Mesothelial cell of epicardium (in vitro differentiated cells): ENCODE measurements at places on chromosomes 11 and 22.

DNA sequence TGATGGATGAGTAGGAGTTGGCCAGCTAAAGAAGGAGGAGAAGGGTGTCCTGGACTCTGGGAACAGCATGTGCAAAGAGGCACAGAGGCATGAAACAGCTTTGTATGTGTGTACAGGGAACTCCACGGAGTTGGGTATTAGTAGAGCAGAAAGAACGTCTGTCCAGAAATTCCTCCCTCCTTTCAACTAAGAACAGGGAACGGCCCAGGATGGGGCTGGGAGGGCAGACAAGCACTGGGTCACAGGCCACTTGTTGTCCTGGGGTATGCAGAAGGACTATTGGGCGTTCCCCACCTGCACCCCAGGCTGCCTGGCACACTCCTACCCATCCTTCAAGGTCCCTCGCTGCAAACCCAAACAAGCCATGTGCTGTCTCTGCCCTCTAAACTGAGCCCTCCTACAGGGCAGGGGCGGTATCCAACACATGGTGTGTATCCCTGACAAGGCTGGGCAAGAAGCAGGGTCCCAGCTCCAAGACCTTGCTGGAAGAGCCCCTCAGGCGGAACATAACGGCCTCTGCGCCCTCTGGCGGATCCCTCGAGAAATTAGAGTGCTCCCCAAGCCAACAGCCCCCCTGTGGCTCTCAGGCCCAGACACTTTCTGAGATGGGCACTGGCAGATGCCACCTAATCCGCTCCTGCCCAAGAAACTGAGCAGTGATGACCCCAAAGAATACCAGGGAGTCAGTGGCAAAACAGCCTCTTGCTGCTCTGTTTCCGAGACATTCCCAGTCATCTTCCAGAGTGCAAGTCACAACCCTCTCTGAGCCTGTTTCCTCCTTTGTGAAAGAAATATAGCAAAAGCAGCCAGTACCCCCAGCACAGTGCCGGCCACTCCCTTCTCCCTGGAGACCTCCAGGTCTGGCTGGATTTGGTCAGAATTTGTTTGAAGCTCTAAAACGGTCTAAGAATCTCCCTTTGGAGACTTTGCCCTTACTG is 1.6 kb upstream of the ELFN2 start:
- peak; percentile 76 for DNase-seq

DNA sequence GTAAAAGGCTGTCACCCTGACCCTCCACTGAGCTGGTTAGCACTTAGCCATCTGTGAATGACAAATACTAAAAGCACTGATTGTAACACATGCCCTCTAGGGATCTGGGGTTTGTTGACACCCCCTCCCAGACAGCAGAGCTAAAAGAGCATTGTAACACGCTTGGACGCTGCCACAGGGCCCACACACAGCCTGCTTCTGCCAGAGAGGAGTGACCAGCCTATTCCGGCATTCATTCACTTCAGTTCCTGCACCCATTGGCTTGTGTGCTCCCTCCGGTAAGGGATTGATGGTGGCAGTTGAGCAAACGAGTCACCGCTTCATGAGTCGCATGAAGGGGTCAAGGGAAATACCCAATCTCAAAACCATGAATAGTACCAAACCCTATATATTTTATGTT is 15.8 kb downstream of the OR10D3 start:
- no peak for DNase-seq

GRCh38 chr11:107810875-107811274 is 47.7 kb downstream of the SLC35F2 start:
- DNase-seq: no peak

DNA sequence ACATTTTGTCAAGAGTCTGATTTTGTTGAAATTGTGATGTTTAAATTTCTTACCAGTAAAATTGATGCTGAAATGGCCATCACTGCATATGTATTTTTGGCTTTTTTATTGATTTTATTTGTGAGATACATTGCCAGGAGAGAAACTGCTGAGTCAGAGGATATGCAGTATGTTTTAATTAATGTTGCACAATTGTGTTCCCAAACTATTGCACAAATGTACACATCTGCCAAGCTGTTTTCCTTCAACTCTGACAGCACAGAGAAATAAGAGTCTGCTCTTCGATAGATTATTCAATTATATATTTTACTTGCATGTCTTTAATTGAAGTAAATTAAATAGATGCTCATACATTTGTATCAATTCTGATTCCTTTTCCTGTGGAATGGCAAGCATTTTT is 640.2 kb upstream of the LUZP2 start:
- no peak for DNase-seq

DNA sequence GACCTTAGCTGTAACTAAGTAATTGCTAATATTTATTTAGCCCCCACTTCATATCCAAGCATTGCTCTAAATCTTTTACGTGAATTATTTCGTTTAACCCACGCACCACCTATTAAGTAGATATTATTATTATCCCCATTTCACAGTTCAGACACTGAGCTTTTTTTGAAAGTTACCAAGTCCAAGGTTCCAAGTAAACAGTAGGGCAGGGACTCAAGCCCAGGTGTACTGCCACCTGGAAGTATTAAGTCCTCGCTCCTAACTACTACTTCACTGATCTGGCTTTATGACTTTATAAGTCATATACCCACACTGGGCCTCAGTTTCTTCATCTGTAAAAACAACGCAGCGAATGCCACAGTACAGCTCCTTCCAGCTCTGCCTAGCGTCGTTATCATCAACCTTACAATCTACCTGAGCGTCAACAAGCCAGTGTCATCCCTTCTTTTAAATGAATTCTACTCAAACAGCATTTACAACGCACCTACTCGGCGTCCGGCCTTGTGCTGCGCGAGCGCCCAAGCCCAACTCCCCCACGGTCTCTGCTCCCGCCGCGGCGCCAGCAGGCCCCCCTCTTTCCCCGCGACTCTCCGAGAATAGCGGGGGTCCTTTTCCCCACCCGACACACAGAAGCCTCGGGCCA is 624 bp downstream of the TMEM41B start:
- no peak for DNase-seq

DNA sequence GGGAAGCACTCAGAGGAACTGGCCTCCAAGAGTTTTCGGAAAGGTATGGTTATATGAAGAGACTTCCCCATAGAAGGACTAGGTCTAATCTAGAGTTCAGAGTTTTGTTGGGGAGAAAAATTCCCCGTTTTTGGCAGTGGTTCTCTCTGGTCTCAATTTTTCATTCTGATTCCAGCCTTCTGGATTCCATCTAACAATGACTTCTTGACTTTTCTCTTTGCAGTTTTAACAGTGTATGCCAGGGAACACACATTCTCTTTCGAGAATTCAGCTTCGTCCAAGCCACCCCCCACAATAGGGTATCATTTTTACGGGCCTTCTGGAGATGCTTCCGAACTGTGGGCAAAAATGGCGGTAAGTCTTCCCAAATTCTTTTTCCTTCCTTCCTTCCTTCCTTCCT is 115.6 kb downstream of the CSTPP1 start:
- no peak for DNase-seq

GRCh38 chr11:19820100-19820499 is 107.5 kb downstream of the NAV2 start:
- DNase-seq: no peak

DNA sequence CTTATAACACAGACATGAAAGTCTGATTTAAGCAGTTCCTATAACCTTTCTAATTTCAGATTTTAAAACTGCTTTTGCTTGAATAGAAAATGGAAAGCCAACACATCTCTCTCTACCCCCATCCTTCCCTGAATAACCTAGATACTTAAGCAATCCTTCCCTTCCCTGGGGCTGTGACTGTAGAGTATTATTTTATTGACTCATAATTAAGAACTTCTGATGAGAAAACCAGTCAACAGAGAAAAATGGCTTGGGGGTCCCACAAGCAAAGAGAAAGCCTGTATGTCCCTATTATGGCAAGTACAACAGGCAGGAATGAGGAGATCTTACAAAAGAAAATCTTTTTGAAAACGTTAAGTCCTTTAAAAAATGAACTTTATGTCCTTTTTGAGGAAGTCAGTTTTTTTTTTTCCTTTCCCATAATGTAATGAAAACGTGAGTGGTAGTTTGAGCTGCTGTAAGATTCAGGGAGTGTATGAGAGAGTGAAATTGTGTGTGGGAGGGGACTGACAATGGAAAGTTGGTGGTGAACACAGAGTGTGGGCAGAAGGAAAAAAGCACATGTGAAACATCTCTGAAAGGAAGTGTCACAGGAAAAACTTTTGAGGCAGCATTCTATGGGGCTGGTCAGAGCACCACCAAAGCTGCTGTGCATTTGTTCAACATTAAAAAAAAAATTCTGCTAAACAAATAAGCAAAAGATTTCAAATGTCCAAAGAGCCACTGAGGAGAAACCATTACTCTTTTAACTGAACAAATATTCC is 154.6 kb downstream of the MAML2 start:
- no peak for DNase-seq

DNA sequence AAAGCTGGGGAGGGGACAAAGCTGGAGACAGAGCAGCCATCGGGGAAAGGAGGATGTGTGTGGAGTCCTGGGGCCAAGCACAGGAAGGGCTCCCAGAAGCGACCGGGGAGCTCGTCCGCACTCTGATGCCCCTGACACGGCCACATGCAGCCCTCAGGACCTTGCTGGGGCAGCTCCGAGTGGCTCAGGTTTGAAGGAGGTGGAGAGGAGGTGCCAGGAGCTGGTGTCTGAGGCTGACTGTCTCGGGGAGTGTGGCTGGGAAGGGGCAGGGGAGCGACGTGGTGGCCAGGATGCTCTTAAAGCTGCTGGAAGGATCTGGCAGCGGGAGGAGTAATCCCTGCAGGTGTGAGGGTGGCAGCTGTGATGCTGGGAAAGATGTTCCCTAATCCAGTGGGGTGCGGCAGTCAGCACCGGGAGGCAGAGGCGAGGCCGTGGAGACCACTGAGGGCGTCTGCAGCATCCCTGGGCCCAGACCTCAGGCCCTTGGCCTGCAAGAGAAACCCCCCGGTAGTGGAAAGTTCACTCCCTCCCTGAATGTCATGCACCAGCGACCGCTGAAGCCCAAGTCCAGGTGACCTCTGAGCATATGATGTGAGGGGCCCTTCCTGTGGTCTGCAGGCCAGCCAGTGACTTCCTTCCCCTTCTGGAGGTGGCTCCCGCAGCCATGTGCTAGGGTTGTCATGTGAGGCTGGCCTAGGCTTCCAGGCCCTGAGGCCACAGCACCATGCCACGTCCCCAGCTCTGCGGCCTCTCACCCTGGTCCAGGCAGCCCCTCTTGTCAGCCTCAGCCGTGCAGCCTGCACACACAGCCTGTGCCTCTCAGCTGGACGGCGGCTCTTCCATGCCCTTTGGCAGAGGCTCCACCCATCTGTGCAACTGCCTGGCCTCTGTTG is 17.2 kb upstream of the CTSD start:
- DNase-seq: no peak

GRCh38 chr22:20486229-20486628 is 9.4 kb downstream of the KLHL22 start:
- DNase-seq: no peak

GRCh38 chr11:118224511-118225188 is at the start of gene JAML:
TSS of gene JAML (minus strand) at chr11:118225011. CDS start at chr11:118214866, 10,145 bp downstream.
- no peak for DNase-seq

DNA sequence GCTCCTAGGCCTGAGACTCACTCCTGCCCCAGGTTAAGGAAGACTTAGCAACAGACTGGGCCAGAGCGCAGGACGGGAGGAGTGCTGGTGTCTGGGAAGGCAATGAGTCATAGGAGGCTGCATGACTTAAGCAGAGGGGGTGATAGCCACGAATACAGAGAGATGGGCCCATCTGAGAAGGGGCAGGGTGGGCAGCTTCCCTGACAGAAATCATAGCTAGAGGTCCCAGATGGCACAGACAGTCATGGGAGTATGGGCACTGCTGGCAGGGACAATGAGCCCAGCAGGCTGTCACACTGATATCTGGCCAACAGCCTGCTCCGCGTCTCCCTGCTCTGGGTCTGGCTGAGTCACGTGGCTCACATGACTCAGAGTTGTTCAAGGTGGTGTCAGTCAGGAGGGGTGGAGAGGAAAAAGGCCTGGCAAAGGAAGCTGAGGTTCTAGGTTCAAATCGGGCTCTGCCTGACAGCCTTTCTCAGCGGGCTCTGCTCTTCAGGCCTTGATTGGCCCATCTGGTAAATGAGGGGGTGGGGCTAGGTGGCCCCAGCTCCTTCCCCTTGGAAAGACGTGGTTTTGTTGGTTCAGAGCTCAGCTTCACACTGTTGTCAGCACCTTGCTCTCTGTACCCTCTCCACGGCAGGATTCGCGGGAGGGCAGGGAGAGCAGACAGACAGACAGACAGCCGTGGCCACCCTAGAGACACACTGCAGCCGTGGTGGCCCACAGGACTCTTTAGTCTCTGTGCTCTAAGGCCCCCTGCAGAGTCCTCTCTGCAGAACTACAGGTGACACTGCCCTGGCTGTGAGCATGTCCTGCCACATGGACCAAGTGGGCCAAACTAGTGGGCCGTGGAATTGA is 47.8 kb downstream of the DBX1 start:
- DNase-seq: no peak

DNA sequence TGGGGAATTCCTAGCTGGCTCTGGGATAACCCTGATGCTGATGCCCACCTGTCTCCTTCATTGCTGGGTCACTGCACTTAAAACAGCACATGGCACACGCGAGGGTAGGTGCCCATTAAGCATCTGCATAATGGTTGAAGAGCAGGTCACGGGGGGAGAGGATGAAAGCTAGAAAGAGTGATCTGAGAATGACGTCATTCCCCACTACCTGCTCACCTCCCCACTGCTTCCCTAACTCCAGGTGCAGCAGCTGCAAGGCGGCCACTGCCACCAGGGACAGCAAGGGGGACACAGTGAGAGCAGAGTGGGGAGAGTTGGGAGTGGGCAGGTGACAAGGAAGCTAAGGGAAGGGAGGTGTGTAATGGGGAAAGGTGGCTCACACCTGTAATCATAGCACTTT is 27.0 kb downstream of the ADA2 start:
- DNase-seq: no peak

- DNase-seq: no peak
Observed at GRCh38 chr11:97722065-97722464, 1298.7 kb upstream of the CNTN5 start.

GRCh38 chr22:24054356-24054755 is 43.3 kb downstream of the CABIN1 start:
- DNase-seq: no peak

DNA sequence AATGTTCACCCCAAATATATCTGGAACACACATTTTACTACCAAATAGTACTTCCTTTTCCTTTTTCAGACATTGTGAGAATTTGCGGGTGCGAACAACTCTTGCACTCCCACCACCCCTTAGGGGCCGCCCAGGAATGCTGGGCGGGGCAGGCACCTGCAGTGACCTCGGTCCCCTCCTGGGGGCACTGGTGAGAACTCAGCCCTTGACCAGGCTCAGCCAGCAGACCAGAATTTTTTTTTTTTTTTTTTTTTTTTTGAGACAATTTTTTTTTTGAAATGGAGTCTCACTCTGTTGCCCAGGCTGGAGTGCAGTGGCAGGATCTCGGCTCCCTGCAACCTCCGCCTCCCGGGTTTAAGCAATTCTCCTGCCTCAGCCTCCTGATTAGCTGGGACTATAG is 75.8 kb downstream of the ARHGAP8 start:
- no peak for DNase-seq

DNA sequence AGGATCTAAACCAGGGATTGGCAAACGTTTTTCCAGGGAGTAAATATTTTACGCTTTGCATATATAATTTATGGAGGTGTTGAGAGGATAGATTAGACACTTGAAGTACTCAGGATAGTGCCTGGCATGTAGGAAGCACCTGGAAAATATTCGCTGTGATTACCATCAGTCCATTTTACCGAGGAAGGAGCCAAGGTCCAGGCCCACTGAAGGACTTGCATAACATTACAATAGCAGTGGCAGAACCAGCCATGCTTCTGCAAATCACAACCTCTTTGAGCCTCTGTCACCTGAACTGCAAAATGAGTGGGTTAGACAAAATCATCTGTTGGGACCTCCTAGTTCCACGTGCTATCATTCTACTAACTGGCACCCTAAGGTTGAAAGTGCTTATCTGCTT is 5.4 kb downstream of the FUT4 start:
- DNase-seq: no peak
